Spinal cord (tissue), 10 donors: ENCODE measurements at places on chromosomes 6 and 20.

- no peak for DNase-seq
Observed at GRCh38 chr6:111709615-111710398, 104.1 kb upstream of the TRAF3IP2 start.

DNA sequence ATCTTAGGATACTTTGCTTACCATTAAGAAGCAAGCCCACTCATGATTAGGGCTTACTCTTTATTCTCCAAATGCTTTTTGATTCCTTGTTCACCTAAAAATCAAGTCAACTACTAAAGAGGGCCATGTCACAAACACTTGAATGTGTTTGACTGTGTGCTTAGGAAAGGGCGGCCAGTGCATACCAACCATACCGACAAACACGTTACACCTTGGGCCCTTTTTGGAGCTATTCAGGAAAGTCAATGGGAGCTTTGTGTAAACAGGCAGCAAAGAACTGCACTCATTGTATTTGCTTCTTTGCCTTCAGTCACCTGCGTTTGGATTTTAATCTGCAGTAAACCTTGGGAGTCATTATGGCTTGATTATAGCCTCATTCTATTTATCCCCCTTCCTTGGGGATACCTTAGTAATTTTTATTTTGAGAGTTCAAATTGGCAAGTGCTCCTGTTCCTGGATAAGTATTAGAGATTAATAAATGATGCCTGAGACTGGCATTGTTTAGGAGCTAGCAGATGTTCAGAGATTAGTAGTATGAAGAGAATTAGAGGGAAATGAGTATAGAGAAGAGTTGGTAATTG, 102.6 kb upstream of the HDGFL1 start:
- DNase-seq = peak; percentile 81

DNA sequence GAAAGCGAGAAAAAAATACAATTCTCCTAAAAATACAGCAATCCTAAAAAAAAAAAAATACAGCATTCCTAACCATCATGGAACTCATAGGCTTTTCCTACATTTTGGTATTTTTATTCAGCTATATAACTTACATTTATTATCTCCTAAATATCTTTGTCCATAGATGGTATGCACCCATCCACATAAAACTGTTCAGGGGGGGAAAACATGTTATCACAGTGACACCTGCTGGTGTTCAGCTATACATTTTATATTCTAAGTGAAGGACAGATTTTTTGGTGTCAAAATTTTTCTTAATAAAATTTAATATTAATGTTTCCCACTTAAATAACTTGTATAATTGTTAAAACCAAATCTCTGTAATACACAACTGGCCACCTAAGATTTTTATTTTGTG, 58.0 kb downstream of the BLOC1S5 start:
- peak; percentile 26 for DNase-seq

- no peak for DNase-seq
Observed at GRCh38 chr6:140609956-140610355, 1235.5 kb upstream of the CITED2 start.

- no peak for DNase-seq
Observed at GRCh38 chr6:49097116-49097515, 365.9 kb downstream of the MMUT start.

- DNase-seq = no peak
Observed at GRCh38 chr6:114342826-114343781, at the start of gene HS3ST5. HS3ST5 (minus strand) TSS chr6:114343023; CDS start chr6:114062845, 280,178 bp downstream.

- no peak for DNase-seq
Observed at GRCh38 chr6:29886701-29887100, 55.6 kb upstream of the HLA-A start.

DNA sequence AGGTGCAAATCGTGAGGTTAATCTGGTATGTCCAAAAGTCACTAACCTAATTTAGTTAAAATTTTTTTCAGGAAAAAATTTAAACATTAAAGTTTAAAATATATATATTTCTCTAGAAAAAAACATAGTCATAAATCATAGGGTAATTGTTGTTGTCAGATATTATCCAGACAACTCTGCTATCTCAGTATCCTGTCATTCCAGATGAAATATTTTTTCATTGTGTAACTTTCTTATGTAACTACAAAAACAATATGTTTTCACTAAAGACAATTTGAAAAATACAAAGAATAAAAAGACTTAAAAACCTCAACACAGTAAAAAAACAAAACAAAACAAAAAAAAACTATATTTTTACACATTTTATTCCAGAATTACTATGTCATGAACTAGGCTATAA, 57.6 kb downstream of the TENT5A start:
- no peak for DNase-seq

DNA sequence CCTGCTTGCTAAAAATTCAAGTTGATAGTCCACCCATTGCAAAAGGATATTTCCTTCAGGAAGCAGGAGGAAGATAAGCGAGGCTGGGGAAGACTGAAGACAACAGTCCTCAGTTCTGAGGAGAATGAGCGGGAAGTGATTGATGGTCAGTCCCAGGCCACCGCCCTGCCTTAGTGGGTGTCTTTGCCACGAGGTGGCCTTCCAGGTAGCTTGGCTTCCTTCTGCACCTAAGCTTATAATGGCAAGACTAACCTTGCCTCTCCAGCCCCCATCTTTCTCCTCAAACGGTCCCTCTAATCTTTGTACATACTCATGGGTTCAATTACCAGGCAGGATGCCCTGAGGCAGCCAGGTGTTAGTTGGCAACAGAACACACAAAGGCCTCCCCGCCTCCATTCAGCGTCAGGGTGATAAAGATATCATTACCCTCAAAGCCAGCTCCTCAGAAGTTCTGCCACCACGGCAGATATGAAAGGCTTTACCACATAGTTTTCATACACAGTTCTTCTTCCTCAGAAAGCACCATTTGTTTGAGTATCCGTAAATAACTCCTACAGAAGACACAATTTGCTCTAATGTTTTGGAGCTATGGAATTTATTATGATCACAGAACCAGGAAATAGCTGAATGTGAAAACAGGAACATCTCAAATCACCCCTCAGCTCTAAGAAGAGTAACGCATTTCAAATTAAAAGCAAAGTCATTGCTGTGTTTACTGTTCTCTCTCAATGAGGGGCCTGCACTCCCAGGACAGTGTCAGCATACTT, 249.4 kb downstream of the ATXN1 start:
- DNase-seq = no peak

- no peak for DNase-seq
Observed at GRCh38 chr20:13745784-13746183, 38.9 kb downstream of the ESF1 start.

GRCh38 chr6:124937645-124938044, 24.6 kb upstream of the RNF217 start:
- no peak for DNase-seq

DNA sequence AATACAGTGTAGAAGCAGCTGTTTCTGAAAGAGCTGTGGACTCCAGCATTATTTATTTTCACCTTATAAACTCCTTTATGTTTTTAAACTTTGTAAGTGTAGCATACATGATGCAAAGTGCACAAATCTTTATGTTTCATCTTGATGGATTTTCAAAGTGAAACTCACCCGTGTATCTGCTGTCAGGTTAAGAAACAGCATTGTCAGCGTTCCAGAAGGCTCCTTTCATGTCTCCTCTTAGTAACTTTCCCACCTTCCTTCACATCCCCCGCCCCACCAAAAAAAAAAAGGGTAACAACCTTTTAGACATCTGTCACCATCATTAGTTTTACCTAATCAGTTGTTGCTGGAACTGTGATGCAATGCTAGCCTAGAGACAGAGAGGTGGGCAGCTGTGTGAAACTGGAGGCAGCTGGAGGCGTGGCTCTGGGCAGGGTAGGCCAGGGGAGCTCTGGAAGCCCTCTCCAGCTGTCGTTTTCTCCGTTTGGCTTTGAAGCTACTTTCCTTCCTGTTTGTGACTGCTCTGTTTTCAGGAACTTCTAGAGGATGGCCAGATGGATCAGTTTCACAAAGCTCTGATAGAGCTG, 7.2 kb downstream of the ACTR5 start:
- DNase-seq = no peak

DNA sequence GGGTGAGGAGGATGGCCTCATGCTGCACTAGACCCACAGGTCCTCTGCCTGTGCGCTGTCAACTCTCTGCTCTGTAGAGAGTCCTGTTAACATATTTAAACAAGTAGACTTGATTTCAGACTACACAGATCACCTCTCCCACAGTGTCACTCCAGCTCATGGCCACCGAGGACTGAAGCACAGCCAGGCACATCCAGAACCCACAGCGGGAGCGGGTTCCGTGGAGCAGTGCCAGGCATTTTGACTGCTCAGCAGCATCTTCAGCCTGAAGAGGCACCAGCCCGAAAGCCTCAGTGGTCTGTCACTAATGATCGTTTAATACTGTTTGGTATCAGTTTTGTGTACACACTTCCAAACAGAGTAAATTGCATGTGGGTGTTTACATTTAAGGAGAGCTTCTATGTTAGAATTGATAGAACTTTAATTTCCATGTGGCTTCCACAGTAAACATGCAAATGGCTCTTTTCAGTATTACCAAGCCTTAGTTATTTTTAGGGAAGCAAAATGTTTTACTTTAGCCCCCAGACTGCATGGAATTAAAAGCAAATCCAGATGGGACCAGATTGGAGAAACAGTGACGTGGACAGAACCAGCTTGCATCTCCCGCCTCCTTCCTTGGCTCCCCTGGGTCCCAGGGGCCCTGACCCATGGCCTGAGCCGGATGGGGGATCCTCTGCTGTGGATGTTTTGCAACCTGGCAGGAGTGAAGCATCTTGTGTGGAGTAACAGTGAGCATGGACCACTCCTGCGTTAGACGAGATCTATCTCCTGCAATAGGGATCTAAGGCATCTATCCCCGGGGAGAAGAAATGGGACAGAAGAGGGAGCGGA, 196.7 kb upstream of the CDH4 start:
- DNase-seq = no peak

- no peak for DNase-seq
Observed at GRCh38 chr6:28914941-28915340, 8.8 kb downstream of the TRIM27 start.

DNA sequence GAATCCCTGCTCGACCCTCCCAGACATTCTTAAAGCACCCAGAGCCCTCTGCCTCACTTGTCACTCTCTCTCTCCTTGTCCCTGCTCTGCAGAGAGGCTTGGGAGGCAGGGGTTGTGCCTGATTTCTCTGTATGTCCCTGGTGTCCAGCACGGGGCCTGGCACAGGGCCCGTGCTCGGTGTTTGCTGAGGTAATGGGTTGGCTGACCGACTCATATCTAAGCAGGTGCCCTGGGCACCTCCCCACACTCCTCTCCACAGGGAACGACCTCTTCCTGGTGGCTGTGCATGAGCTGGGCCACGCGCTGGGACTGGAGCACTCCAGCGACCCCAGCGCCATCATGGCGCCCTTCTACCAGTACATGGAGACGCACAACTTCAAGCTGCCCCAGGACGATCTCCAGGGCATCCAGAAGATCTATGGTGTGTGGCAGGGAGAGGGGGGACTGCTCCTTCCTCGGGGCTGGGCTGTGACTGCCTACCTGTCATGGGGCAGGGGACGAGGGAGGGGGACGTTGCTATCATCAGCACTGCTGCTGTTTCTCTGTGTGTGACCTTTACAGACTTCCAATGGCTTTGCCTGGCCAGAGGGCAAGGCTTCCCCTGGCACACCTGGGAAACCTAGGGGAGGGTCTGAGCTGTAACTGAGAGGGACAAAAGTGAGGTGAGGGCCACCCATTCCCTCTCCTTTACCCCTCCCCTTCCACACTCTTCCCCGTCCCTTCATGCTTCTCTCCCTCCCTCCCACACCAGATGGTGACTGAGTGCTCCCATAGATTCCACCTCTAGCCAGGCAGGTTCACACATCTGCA, 14.2 kb downstream of the MMP24OS start:
- no peak for DNase-seq
